ENCODE measurements at places on chromosomes 16 and 17.

GRCh38 chr16:1470481-1471251 is 4.2 kb downstream of the CLCN7 start:
- DNase-seq: no peak

- DNase-seq: no peak
Measured at GRCh38 chr17:71519285-71519684, 601.5 kb upstream of the SOX9 start.

- DNase-seq: no peak
Measured at GRCh38 chr17:71639865-71640264, 481.0 kb upstream of the SOX9 start.

DNA sequence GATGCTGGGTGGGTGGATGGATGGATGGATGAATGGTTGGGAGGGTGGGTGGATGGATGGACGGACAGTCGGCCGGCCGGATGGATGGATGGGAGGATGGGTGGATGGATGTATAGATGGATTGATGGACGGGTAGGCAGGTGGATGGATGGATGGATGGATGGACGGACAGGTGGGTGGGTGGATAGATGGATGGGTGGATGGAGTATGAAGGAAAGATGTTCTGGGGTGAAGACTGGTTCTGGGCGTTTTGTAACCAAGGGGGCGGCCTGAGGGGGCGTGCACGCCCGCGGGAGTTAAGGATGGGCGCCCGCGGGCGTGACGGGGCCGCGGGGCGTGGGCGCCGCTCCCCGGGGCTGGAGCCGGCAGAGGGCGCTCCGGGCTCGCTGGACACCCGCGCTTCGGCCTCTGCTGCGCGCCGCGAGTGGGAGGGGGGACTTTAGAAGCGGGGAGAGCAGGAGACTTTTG is at the start of gene NECAB2:
Gene NECAB2 (plus strand): TSS at position 407 of the 468 bp plus-strand sequence. CDS start 405 bp downstream, outside the sequence.
- DNase-seq: no peak

DNA sequence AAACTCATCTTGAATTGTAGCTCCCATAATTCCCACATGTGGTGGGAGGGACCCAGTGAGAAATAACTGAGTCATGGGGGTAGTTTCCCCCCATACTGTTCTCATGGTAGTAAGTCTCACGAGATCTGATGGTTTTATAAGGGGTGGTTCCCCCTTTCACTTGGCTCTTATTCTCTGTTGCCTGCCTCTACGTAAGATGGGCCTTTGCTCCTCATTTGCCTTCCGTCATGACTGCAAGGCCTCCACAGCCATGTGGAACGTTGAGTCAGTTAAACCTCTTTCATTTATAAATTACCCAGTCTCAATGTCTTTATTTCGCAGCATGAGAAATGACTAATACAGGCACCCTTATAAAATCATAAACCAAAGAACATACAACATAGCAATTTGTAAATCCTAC is 79.0 kb downstream of the XYLT1 start:
- DNase-seq: no peak

DNA sequence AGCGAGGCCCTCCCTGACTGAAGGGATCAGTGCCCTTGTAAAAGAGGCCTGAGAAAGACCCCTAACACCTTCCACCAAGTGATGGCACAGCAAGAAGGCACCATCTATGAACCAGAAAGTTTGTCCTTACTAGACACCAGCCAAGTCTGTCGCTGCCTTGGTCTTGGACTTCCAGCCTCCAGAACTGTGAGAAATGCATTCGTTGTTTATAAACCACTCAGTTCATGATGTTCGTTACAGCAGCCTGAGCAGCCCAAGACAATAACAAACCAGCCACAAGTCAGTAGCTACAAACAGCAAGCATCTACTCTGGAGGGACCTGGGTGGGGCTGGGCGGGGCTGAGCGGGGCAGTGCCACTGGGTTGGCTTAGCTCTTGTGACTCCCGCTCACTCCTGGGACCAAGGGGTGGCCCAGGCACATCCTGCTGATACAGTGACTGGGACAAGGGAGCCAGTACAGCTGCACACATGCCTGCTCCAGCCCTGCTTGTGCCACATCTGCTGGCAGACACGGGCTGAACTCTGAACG is 234.9 kb downstream of the IRF8 start:
- no peak for DNase-seq

DNA sequence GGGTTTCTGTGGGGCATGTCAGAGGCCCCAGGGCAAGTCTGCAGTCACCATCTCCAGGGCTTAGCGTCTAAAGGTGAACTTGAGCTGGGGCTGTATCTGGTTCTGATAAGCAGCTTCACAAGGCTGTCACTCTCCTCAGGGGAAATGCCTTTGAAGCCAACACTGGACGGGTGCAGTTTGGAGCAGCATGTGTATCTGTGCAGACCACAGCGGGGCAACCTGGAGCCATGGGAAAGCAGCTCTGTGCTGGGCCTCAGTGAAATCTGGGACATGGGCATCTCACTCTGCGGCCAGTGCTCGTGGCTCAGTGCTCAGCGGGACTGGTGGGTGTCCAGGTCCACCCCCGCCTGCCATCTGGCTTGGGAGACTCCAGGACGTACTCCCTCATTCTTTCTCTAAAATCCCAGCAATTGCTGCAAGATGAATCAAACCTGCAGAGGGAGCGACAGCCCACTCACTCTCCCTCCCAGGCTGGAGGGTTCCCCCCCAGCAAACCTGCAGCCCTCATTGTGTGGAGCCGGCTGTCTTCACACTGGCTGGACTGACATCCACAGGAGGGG is 63.5 kb downstream of the PRMT7 start:
- no peak for DNase-seq

DNA sequence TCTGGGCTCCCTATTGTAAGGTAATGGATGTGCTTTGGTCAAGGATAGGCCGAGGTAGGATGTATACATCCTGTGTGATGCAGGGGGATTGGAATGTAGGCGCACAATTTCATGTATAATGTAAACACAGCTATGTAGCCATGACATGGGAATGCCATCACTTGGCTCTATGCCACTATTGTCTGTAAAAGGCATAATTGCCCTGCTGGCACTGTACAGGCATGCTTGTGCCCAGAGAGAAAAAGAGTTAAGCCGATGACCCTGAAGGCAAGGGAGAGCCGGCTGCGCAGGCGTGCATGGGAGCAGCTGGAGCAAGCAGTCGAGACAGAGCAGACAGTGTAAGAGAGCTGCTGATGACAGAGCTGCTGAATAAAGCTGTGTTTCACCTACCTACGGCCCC is 212.5 kb upstream of the CPHXL start:
- no peak for DNase-seq

GRCh38 chr17:3693829-3694231 is 2.1 kb downstream of the P2RX5 start:
- DNase-seq: no peak

- no peak for DNase-seq
Measured at GRCh38 chr17:80822021-80822699, 169.5 kb upstream of the CHMP6 start.

- no peak for DNase-seq
Measured at GRCh38 chr17:37273409-37274051, 102.3 kb upstream of the C17orf78 start.

DNA sequence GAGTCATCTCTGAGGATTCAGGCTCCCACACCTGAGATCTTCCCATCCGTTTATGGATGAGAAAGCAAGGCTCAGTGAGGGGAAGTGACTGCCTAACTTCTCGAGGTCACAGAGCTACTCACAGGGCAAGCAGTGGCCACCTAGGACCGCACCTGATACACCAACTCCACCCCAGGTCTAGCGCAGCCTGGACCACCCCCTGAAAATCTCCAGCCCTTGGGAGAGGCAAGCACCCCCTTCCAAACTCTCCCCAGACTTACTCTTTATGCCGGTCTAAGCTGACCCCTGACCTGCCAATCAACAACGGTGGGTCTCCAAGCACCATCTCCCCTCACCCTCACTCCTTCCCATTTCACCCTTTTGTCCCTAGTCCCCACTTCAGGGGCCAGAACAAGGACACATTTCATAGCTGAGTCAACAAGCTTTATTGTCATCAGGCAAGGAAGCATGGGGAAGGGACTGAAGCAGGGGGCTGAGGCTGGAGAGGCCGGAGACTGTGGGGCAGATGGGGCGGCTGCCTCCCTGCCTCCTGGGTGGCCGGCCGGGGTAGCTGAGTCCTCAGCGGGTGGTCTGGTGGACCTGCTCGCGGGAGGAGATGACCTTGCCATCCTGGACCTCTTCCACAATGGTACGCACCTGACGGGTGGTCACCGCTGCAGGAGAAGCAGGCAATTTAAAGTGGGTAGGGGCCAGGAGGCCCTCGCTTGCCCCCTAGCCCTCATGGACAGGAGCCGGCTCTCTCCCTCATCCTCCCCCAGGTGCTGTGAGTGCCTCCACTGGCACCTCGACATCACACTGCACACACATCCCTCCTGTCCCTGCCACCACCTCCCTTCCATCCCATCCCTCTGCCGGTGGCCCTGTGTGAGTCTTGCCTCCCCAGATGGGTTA is 5.1 kb downstream of the KRT17 start:
- DNase-seq: no peak

DNA sequence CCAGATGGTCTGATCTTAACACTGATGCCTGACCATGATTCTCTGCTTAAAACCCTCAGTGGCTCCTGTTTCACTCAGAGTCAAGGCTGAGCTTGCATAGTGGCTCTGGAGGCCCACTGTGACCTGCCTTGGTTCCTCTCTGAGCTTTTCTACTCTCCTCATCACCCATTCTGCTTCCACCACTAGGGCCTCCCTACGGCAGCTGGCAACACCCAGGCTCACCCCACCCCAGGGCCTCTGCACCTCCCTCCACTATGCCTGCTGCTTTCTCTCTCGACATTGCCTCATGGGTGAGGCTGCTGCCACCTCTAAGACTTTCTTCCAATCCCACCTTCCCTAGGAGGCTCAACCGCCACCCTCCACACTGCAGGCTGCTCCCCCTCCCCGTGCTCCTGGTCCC is 127.6 kb downstream of the IRX3 start:
- DNase-seq: no peak

- DNase-seq: no peak
Measured at GRCh38 chr17:43720311-43721060, 38.1 kb downstream of the SOST start.

DNA sequence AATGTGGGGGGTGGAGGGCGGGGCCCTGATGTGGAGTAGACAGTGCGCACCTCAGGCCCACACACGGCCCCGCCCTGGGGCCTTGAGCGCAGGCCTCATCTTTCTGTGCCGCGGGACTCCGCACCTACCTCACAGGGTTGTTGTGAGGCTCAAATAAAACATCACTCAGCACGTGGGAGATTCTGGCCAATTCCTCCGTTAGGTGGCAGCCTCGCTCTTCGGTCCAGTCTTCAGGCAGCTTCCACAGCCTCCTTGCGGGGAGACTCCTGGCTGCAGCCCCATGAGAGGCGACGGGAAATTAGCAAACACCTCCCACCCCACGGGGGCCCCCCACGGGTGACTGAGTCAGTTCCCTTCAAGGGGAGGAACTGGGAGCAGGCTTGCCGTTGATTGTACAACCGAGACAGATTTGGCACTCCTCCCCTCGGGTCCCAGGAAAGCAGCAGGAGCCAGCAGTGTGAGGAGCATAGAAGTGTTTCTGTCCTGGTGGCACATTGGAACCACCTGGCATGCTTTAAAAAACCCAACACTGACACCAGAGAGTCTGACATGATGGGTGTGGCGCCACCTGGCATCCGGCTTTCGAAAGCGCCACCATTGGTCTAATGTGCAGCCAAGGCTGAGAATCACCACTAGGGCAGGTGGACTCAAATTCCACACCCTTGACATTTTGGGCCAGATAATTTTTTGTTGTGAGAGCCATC is 7.6 kb downstream of the MRM1 start:
- no peak for DNase-seq

GRCh38 chr16:74455213-74455612 is 33.9 kb upstream of the CLEC18B start:
- no peak for DNase-seq

- no peak for DNase-seq
Measured at GRCh38 chr17:8870406-8871040, 3.0 kb upstream of the PIK3R6 start.

- no peak for DNase-seq
Measured at GRCh38 chr17:30224419-30224960, 11.0 kb downstream of the SLC6A4 start.

DNA sequence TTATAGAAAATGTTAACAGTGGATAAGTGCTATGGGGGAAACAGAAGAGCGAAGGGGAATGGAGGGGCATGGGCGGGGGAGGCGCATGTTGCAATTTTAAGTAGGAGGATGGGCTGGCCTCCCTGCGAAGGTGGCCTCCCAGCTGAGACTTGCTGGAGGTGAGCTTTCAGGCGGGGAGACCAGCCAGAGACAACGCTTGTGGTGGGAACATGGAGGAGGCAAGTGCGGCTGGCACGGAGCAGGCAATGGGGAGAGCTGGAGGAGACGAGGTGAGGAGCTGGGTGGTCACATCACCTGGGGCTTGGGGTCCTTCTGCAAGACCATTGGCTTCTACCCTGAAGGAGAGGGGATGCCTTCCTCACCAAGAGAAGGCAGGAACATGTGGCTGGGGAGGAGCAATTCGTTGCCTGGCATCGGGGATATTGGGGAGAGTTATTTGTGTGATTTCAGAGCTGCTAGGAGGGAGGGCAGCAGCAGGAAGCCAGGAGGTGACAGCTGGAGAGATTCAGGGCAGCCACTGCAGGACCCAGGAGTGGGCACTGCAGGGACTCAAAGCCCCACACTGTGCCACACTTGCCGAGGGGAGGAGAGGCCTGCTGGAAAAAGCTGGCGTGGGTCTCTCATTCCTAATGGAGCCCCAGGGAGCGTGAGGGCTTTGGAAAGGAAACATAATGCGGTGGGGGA is 34.4 kb downstream of the PMFBP1 start:
- no peak for DNase-seq

DNA sequence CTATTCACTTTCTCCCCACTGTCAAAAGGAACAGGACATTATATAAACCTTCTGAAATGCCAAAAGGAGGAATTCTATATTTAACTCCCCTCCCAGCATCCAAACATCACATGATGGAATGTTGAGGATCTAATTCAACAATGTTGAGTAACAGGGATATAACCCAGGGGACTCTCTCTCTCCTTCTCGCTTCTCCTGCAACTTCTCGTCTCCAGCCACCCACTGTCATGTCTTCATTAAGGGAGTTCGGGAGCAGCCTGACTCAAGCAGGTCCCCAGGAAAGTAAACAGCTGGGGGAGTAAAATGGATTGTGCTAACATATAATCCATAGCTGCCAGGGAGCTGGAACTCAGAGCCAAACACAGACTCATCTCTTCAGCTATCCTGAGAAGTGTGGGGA is 51.7 kb downstream of the GRIN2A start:
- DNase-seq: no peak

GRCh38 chr17:53088481-53088880 is 734.2 kb upstream of the KIF2B start:
- DNase-seq: no peak

GRCh38 chr16:26583803-26584202 is 482.9 kb upstream of the C16orf82 start:
- no peak for DNase-seq

- no peak for DNase-seq
Measured at GRCh38 chr16:87166321-87166720, 150.9 kb downstream of the C16orf95 start.

- no peak for DNase-seq
Measured at GRCh38 chr17:3635474-3636153, 436 bp downstream of the SHPK start.

- DNase-seq: no peak
Measured at GRCh38 chr17:44826123-44826790, 3.8 kb downstream of the GJC1 start.

Measured in KG1 (cell line).